ENCODE measurements at places on chromosomes 5 and 9.
A peak's percentile ranks its signal among the peaks of the same experiment; 100 is the strongest.

- DNase-seq, result no peak
These were observed 403.0 kb downstream of the GADD45G start for GRCh38 chr9:90007516-90008440.

DNA sequence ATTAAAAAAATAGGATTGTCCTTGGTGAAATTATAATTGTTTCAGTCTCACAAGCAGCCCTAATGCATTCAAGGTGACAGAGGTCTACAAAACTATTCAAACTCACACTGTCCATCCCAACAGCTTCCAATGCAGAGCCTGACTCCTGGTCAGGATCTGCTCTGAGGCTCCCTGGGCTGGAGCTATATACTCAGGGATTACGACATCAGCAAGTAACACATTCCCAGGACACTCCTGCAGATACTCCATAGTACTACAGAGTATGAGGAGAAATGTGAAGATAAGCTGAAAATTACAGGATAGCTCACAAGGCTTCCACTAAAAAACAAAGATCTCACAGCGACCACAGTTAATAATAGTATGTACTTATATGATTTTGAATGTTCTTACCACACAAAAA, 130.1 kb downstream of the AUH start:
- DNase-seq, result no peak

- no peak for DNase-seq
These were observed 19.5 kb upstream of the GOLGA1 start for GRCh38 chr9:124960409-124960752.

DNA sequence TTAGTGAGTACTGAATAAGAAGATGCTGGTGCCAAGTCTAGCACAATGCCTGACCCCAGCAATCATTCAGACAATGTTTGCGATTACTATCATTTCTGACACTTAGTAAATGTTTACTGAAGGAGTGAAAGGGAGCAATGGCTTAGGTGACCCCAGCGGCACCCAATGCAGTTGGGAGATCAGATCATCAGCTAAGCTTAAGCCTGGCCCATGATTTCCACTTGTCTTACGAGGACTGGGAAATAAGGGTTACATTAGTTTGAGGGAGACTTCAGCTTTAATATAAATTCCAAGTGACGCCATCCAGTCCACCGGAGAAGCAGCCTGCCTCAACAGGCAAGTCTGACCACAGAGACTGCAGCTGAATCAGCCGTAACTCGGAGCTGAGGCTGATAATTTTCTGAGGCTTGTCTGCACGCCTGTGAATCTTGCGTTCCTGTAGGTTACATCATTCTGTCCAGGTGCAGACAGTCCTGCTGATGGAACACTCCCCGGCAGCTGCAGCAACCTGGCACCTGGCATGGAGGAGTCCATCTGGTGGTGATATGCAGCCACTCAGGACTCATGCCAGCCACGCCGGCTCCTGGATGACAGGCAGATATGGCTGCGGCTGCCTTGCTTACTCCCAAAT, 34.9 kb upstream of the FGF1 start:
- no peak for DNase-seq

- no peak for DNase-seq
These were observed 75.4 kb upstream of the MAN2A1 start for GRCh38 chr5:109614301-109614700.

DNA sequence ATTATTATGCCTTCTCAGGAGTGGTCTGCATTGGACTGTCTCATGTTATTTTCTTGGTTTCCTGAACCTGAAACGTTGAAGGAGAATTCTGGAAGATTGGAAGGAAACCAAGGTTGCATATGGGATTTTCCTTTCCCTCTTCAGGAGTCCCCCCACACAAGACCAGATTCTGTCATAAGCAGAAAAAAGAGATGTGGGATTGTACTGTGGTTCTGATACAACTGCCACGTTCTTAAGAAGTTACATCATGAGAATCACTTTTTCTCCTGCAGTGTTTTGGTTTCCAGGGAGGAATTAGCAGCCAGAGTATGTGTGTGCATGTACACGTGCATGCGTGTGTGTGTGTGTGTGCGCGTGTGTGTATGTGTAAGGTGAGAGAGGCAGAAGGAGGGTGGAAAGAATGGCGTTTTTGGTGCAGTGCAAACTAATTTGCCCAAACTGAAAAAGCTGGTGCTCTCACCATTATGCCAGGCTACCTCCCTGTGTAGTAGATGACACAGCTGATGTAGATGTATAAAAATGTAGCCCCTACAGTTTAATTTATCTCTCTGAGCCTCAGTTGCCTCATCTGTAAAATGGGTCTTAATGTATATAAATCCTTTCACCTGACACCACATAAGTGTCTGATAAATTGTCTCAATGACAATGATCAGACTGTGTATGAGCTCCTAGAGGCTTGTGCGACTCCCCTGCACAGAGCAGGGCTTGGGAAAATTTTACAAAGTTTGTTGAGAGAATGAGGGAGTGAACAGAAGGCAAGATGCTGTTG, 38.6 kb downstream of the RALGPS1 start:
- no peak for DNase-seq

GRCh38 chr9:38126730-38127129, 57.7 kb upstream of the SHB start:
- no peak for DNase-seq

DNA sequence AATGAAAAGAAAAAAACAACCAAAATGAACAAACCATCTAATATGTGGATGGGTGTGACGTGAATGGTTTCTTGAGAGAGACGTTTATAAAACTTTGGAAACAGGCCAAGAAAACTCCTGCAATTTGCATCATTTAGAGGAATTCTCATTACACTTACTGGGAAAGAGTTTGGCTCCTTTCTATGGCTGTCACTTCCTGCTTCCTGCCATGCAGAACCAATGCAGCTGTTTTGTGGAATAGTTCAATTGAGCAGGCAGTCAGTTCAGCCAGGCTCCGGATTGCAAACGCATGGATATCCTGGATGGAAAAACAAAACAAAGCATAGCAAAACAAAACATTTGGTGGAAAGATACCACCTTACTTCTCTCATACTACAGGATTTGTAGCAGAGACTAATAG, 36.6 kb downstream of the FAM114A2 start:
- DNase-seq, result no peak

- DNase-seq, result no peak
These were observed 42.9 kb downstream of the SPRY4 start for GRCh38 chr5:142281966-142282365.

GRCh38 chr5:98144710-98145109, 628.8 kb upstream of the RGMB start:
- DNase-seq, result no peak

DNA sequence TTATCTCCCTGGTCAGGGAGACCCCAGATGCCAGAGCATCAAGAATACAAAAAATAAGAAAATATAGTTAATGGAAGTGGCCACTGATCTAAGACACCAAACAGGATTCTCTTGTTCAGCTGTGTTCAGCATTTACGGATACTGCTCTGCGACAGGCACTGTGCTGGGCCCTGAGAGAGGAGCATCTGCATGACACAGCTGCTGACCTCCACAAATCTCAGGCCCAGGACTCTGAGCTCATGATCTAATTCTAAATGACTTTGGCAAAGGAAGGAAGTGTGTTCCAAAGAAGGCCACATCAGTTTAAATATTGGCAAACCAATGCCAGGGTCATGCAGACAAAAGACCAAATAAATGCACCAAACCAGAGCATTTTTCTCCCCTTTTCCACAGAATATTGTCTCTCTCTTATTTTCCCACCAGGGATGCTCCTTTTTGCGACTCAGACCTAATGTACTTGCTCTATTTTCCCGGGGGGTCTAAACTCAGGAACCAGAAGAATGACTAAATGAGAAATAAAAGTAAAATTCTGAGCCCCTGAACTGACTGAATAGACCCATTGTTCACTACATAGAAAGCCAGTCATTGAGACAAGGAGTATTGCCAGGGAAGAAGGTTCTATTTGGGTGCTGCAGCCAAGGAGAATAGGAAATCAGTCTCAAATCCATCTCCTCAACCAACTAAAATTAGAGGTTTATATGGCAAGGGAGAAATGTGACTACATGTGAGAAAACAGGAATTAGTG, 1.4 kb upstream of the AGGF1 start:
- DNase-seq, result no peak

DNA sequence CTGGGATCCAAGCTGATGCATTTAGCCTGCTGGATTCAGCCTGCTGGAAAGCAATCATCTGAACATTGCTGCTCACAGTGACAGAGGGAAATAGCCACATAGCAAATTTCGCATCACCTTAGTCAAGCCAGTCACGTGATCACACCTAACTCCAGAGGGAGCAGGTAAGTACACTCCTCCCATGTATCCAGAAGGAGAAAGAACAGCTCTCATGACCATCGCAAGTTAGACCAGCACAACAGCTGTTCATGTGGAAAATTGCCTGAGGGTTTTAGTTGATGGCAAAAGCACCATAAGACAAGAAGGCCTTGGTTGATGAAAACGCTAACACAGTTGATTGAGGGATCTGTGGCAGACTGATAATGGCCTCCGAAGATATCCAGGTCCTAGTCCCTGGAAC, 34.2 kb upstream of the MYO10 start:
- no peak for DNase-seq

DNA sequence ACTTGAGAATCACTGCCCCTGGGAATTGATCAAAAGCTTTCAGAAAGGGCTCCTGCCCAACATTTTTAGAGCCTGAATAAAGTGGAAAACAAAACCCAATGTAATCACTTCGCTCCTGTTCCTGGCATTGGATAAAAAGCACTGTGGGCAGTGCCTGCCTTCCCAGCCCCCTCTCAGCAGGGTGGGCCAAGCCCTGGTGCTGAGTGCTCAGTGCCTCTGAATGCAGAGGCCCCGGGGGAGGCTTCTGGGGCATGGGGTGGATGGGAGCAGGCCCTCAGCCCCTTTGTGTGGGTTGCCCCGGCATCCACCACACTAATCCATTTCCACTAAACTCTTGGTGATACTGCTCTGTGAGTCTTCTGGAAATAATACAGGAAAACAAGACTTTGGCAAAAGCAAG, 55.6 kb downstream of the CFAP90 start:
- DNase-seq, result no peak

DNA sequence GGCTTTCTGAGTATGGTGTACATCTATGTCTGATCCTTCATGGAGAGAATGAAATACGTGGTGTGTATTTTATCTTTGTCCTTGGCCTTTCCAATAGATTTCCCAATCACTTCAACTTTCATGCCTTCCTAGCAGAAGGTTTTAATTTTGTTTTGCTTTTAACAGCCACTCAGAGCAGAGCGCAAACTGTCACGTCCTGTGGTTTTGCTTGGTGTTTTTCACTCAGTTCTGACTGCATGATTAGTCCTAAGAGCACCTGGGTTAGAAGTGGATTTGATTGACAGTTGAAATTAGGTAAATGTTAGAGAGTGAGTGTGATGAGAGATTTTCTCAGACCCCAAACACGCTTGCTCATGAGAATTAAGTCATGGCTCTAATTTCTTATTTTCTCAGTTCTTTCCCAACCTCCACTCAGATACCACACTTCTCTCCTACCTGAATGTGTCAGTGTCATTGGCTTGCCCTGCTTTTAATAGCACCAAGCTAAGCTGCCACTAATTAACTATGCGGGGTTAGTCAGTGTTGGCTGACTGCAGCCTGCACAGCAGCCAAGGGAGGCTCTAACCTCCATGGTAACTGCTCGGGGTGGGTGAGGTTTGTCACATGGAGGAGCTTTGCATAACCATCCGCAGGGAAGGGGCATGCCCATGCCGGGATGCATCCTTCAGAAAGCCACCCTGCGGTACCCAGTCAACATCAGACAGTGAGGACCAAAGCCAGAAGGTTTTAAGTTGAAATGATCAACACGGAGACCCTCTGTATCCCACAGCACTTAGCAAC, 173.4 kb downstream of the NR3C1 start:
- no peak for DNase-seq

DNA sequence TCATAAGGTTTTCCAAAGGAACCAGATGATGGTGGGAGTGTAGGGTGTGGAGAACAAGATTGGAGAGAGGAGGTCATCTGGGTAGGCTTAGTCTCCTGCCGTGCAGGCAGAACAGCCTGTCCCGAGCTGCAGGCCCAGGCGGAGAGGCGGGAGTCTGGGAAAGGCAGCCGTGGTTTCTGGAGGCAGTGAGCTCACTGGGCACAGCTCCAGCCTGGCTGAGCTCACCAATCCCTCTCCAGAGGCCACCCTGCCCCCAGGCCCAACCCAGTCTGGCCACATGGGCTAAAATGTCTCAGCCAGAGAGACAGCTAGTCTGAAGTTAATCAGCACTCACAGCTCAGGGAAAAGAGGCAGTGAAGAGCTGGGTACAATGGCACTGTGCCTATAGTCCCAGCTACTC, 12.3 kb downstream of the P4HA2 start:
- DNase-seq, result no peak

DNA sequence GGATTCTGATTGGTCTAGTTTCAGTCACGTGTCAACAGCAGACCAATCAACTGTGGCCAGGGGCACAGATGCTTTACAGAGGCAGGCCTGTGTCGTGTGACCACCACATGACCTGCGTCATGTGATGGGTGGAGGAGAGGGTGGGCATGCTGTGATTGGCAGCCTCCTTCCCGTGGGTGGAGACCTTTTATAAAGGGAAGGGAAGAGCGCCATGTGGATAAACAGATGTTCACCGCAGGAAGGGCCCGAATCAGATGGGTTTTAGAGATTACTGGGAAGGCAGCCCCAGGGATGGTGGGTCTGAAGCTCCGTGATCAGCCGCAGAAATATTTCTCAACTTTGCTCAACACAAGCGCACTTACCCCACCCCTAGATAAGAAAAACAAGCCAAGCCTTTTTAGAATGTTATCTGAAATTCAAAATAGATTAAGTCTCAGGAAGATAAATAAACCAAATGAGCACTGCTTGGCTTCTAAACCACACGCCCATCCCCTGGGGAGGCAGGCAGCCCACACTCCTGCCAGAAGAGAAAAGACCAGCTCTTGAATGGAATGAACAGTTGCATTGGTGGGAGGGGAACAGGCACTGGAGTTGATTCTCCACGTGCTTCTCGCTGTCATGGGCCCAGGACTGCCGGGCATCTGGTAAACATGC, 43.6 kb downstream of the ROPN1L start:
- DNase-seq, result no peak

DNA sequence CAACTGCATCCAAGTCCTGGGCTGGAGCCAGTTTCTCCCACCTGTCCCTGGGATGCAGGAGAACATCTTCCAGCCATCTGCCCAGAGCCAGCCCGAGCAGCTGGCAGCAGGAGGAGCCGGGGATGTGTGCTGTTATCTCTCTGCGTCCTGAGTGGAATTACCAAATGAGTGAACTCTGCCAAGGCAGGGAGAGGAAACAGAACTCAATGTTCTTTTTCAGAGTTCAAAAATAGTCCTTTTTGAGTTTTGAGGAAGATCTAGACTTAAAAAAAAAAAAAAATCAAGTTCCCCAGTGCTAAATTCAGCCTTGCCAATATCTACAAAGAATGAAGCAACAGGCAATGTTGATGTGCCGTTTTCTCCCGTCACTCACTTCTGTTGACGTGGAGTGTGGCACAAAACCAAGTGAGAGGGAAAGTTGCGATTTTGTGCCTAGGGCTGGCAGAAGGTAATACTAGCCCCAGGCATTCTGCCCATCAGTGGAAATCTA, 56.2 kb downstream of the TMOD1 start:
- no peak for DNase-seq

GRCh38 chr9:87662808-87663528, 63.0 kb upstream of the CTSL start:
- peak; percentile 76 for DNase-seq

- DNase-seq, result no peak
These were observed 676.2 kb downstream of the MAT2B start for GRCh38 chr5:164181604-164182003.

- DNase-seq, result peak; percentile 72
These were observed 29.9 kb upstream of the OBP2B start for GRCh38 chr9:133238851-133239532.
